Activated CD4-positive, alpha-beta memory T cell treated with anti-CD3 and anti-CD28 coated beads, Interleukin-2, amount 10 ng/mL, durations not matched to agents 7 days and 5 days (primary cell): ENCODE measurements at places on chromosomes 5 and 9. TPM values are rescaled to one million over a fixed set of nuclear protein-coding genes. Genes with fewer than 3 reads are reported as not detected.

DNA sequence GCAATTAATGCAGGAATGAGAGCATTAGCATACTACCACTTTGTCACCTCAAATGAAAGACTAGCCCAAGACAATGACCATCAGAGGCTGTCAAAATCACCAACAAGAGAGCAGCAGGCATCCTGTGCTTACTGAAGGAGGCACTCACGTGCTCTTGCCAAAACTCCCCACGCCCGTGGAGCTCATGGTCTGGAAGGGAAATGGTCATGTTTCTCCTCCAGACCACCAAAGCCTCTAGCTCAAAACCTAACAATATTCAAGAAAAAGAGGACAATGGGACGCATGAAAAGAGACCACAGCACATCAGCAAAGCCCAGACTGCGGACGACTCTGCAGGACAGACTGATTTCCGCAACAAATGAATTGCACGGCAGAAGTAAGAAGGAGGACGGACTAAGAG is 12.8 kb downstream of the AKNA start:
- peaks cover 92% of the 10 kb centered on the region for H3K36me3 ChIP-seq
- DNase-seq: no peak
- H3K4me3 ChIP-seq: peak overlapping the region; percentile 8
- H3K27me3 ChIP-seq: no peaks in the 10 kb centered on the region
- H3K4me1 ChIP-seq: peaks cover 95% of the 10 kb centered on the region

- no peaks in the 10 kb centered on the region for H3K4me1 ChIP-seq
- H3K27me3 ChIP-seq: no peaks in the 10 kb centered on the region
- H3K27ac ChIP-seq: no peak overlapping the region
These were observed 18.2 kb downstream of the PPP2R2B start for GRCh38 chr5:146860213-146860893.

- no peaks in the 10 kb centered on the region for H3K4me1 ChIP-seq
- no peak for DNase-seq
- H3K27ac ChIP-seq: no peak overlapping the region
- no peaks in the 10 kb centered on the region for H3K36me3 ChIP-seq
- H3K4me3 ChIP-seq: no peak overlapping the region
These were observed 68.2 kb upstream of the HRH2 start for GRCh38 chr5:175589714-175590113.

GRCh38 chr9:127366594-127366993 is 30.4 kb upstream of the SLC2A8 start:
- no peak for DNase-seq
- H3K36me3 ChIP-seq: no peaks in the 10 kb centered on the region
- H3K27ac ChIP-seq: no peak overlapping the region
- peaks cover 3% of the 10 kb centered on the region for H3K4me1 ChIP-seq

GRCh38 chr5:10401498-10401897 is 40.2 kb upstream of the ROPN1L start:
- peaks cover 54% of the 10 kb centered on the region for H3K36me3 ChIP-seq
- H3K4me1 ChIP-seq: peaks cover 16% of the 10 kb centered on the region
- H3K27me3 ChIP-seq: no peaks in the 10 kb centered on the region
- no peak overlapping the region for H3K27ac ChIP-seq
- no peak overlapping the region for H3K4me3 ChIP-seq
- DNase-seq: no peak

DNA sequence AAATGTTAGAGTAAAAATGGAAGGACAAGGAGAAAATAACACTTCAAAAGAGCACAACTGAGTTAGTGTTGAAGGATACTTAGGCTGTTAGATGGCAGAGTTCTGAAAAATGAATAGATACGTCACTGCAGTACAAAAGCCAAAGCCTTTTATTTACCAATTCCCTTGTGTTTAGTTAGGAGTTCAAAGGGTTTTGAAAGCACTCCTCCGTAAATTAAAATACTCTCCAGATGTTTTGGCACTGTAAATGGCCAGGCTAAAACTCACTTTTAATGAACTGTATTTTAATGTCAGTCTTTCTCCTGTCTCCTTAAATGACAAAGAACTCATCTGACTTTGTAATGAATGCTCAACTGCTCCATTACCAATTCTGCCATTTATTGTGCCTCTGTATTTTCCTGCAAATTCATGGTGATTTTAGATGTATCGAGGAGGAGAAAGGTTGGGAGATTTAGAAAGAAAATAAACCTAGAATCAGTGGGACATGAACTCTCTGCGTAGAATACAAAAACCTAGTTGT is 1727.2 kb downstream of the MAT2B start:
- H3K4me3 ChIP-seq: no peak overlapping the region
- H3K27ac ChIP-seq: no peak overlapping the region
- no peaks in the 10 kb centered on the region for H3K36me3 ChIP-seq
- H3K4me1 ChIP-seq: no peaks in the 10 kb centered on the region
- no peak for DNase-seq
- no peaks in the 10 kb centered on the region for H3K27me3 ChIP-seq

GRCh38 chr5:36492984-36493654 is 113.3 kb upstream of the SLC1A3 start:
- no peaks in the 10 kb centered on the region for H3K4me1 ChIP-seq
- H3K36me3 ChIP-seq: no peaks in the 10 kb centered on the region
- H3K4me3 ChIP-seq: no peak overlapping the region
- DNase-seq: no peak
- H3K27me3 ChIP-seq: peaks cover 6% of the 10 kb centered on the region
- no peak overlapping the region for H3K27ac ChIP-seq

GRCh38 chr5:30605693-30606268 is 587.7 kb upstream of the CDH6 start:
- no peak overlapping the region for H3K27ac ChIP-seq
- H3K27me3 ChIP-seq: no peaks in the 10 kb centered on the region
- H3K36me3 ChIP-seq: no peaks in the 10 kb centered on the region

SLC34A3 gene
- total RNA-seq: not detected

DNA sequence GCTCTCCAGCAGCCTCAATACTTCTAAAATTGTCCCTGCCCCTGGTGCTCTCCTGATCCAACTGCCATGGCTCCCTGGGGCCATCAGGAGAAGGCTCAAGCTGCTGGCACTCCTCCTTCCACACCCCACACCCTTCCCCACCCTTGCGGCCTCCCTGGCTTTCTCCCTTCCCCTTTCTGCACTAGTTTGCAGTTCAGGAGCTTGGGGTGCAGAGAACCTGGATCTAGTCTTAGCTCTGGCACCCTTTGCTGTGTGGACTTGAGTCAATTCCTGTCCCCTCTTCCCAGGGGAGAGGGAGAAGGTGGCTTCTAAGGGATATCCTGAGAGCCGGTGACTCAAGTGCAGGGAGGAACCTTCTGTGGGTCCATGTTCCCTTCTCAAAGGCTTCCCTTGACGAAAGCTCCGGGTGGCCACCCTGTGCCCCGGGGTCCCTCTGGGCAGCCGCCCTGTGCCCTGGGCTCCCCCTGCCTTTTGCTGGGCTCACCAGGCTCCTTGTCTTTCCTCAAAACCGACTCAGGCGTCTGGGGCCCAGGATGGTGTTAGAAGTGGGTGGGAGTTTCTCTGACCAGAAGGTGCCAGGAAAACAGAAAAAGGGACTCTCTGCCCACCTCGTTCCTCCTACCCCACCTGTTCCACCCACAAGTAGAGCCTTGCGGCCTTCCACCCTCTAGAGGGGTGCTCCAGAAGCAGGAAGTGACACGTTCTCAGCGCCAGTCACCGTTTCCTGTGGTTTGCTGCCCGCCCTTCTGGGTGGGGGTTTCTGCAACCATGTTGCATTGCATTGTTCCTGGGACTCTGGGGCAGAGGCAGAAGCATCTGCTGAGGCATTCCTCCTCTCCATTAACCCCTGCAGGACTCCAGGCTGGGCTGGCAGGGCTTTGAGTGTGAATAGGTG is 15.0 kb downstream of the GLIPR2 start:
- peak overlapping the region; percentile 94 for H3K27ac ChIP-seq
- peaks cover 73% of the 10 kb centered on the region for H3K4me1 ChIP-seq
- peak; percentile 93 for DNase-seq
- H3K27me3 ChIP-seq: no peaks in the 10 kb centered on the region
- H3K36me3 ChIP-seq: peaks cover 59% of the 10 kb centered on the region

- DNase-seq: no peak
- no peak overlapping the region for H3K4me3 ChIP-seq
- no peaks in the 10 kb centered on the region for H3K36me3 ChIP-seq
- peaks cover 20% of the 10 kb centered on the region for H3K4me1 ChIP-seq
- H3K27ac ChIP-seq: no peak overlapping the region
- H3K27me3 ChIP-seq: peaks cover 9% of the 10 kb centered on the region
These were observed 441.5 kb downstream of the ENC1 start for GRCh38 chr5:74199005-74199404.

- no peaks in the 10 kb centered on the region for H3K27me3 ChIP-seq
- no peak overlapping the region for H3K27ac ChIP-seq
- H3K4me1 ChIP-seq: no peaks in the 10 kb centered on the region
- DNase-seq: no peak
These were observed 26.2 kb downstream of the TYRP1 start for GRCh38 chr9:12719431-12719830.

DNA sequence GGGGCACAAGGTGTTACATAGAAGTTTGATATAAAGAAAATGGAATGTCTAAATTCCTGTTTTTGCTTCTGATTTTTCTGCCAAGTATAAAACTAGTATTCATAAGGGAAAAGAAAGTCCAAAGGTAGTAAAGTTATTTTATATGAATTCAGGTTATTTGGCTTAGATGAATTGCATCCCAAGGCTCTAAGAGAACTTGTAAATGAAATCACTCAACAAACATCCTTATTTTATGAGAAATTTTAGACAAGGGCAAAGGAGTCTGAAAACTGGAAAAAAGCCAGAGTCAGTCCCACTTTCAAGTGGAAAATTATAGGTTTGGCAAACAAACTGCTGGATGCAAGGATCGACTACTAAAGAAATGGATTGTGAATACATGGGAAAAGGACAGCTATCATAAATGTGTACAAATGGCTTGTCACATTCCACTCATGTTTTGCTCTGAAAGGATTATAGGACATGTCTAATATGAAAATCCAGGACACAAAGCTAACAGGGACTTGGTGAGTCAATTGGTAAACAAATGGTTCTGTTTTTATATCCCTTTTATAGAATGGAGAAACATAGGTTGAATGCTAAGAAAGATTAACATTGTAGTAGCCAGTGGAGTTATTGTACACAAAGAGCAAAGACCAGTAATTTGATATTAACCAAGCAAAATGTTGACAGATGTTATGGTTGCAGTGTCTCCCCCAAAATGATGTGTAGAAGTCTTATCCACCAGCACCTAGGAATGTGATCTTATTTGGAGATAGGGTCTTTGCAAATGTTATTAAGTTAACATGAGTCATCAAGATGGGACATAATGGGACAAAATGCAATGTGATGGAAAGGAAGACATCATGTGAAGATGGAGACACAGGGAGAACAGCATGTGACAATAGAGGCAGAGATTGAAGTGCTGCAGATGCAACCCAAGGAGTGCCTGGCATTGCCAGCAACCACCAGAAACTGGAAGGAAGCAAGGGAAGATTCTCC is 495.7 kb downstream of the TLE1 start:
- H3K4me3 ChIP-seq: no peak overlapping the region
- no peaks in the 10 kb centered on the region for H3K27me3 ChIP-seq
- H3K27ac ChIP-seq: no peak overlapping the region

DNA sequence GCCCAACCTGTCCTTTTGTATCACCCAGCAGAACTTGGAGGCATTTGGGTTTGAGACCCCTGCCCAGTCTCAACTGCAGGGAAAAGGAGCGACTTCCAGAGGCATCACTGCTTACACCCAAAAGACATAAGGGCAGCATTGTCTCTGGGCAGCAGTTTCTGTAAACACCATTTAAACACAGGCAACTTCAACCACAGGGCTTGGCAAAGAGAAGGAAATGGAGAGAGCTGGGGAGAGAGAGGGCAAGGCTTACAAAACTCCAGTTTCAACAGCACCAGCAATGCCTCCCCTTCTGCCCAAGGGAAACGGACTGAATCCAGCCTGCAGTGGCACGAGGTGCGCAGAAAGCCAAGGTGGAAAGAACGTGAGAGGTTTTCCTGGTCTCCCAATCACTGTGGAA is 147.6 kb downstream of the ROR2 start:
- no peak for DNase-seq
- H3K36me3 ChIP-seq: no peaks in the 10 kb centered on the region
- H3K4me3 ChIP-seq: no peak overlapping the region

- H3K27ac ChIP-seq: no peak overlapping the region
- no peaks in the 10 kb centered on the region for H3K27me3 ChIP-seq
- no peaks in the 10 kb centered on the region for H3K36me3 ChIP-seq
- H3K4me1 ChIP-seq: no peaks in the 10 kb centered on the region
These were observed 131.1 kb upstream of the PHYKPL start for GRCh38 chr5:178363501-178364325.

DNA sequence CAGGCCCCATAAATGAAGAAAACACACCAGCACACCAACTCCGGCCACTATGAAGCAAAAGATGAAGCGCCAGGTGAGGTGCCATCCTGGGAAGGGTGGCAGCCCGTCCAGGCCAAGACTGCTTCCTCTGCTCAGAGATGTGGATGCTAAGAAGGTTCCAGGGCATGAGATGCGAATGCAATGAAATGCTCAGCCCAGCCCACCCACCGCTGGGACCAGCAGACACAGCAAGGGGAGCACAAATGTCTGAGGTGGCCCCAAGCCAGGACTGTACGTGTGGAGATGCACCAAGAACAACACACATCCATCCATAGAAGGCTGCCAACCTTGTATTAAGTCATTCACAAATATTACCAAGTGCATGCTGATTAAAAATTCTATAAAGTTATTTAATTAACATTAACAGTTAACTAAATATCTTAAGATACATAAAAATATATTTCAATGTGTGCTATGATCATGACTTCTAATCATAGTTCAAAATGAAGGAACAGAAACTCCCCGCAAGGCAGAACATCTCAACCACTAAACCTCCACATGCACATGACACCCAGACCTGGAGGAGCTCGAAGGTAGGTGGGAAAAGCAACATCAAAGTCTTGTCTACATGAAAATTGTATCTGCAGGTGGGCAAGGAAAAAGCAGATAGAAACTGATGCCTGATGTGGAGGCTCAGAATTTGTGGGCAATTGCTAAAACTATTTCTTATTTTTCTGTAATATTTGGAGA is 43.7 kb downstream of the BICD2 start:
- peaks cover 44% of the 10 kb centered on the region for H3K36me3 ChIP-seq
- H3K27me3 ChIP-seq: no peaks in the 10 kb centered on the region
- no peak overlapping the region for H3K4me3 ChIP-seq
- peaks cover 6% of the 10 kb centered on the region for H3K4me1 ChIP-seq
- DNase-seq: no peak

DNA sequence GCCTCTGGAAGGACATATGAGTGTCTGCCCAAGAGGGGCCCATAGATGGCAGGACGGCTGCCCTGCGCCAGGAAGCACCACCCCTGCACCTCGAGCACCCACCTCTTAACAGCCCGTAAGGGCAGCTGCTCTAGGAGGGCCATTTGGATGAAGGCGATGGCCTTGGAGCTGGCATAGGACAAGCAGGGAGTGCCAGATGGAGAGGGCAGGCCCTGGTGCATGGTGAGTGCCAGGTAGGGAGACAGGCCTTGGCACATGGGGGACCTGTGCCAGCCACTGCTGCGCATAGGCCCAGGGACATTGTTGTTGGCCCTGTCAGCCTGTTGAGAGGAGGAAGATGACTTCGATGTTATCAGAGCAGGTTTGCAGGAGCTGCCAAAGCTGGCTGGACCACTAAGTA is 134.2 kb downstream of the SLC25A46 start:
- H3K4me3 ChIP-seq: no peak overlapping the region
- H3K27me3 ChIP-seq: no peaks in the 10 kb centered on the region
- H3K27ac ChIP-seq: no peak overlapping the region
- DNase-seq: no peak
- H3K36me3 ChIP-seq: no peaks in the 10 kb centered on the region
- H3K4me1 ChIP-seq: no peaks in the 10 kb centered on the region
